DMS79 treated with DMSO at 0.1 percent for 48 hours (cell line): ENCODE measurements at places on chromosomes 2 and 18.
A peak's percentile ranks its signal among the peaks of the same experiment; 100 is the strongest.

DNA sequence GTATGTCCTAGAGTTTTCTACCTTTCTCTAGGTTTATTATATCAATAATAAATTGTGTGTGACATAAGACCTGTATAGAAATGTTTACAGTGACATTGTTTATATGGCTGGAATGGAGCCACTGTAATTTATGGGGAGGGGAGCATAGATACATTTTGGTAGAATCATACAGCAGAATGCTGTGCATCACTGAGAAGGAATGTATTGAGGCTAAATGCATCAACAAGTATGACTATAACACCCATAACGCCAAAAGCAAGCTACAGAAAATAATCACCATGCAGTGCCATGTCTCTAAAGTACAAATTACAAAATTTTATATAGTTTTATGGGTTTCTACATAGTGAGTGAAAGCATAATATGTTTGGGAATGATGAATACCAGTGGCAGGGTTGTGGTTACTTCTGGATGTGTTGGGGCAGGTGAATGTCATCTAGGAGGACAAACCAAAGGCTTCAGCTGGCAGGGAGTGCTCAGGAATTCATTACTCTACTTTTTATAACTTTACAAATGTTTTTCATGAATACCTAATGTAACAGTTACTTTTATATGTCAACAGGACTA is 226.0 kb upstream of the NETO1 start:
- no peak for DNase-seq

- DNase-seq, result no peak
Measured at GRCh38 chr2:19228715-19229114, 129.7 kb downstream of the OSR1 start.

GRCh38 chr2:233996461-233996860 is 54.0 kb upstream of the SPP2 start:
- no peak for DNase-seq

DNA sequence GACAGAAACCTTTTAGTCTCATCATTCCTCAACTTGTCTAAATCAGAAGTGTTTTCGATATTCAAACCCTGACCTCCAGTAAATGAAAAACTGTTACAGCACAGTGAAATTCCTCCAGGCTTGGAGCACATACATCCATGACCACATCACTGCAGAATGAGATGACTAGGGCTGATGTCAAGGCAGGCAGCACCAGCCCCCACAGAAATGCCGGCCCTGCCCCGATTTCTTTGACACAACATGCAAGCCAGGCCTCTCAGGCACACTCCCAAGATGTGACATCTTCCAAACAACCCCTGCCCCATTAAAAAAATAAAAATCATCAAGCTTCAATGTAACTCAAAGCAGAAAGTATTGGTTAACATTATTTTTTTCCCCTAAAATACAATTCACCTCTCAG is 103.3 kb downstream of the CTAGE1 start:
- no peak for DNase-seq

DNA sequence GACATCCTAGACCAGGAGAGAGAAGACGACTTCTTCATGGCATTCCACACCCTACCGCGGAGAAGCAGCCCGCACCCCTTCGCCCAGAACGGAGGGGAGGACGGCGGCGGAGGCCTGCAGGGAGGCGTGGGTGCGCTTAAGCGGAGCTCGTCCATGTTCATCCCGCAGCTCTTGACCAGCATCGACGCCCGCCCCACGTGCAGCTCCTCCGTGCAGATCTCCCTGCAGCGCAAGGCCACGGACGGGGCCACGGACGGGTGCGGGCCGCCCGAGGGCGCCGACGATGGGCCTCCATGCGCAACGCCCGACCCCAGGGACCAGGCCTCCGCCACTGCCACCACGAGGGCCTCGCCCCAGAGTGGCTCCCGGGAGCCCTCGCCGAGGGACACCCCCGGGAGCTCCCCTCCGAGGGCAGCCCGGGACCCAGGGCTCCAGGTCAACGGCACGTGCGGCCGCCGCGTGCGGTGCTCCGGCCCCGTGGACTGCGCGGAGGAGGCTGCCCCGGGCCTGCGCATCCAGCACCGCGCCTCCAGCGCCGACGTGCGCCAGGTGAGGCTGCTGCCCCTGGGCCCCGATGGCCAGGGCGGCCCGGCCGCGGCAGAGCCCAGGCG is 211.8 kb downstream of the NEDD4L start:
- DNase-seq, result no peak

- no peak for DNase-seq
Measured at GRCh38 chr18:3599195-3599594, 149.2 kb downstream of the TGIF1 start.

DNA sequence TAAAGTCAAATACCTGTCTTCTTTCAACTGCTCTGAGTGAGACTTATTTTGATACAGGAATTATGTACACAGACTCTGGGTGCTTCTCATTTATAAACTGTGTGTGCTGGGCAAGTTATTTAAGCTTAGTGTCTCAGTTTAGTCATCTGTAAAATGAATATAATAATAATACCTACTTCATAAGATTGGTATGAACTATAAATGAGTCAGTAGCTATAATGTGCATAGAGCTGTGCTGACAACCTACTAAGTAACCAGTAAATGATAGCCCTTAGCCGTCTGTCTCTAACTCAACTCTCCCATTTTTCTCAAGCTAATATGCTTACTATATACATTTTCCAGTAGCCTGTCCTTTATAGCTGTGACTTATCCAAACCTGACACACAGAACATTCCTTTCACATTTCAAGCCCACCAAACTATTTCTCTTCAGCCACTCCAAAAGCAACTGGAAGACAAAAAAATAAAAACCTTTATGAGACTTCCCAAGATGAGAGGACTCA is 319.8 kb downstream of the ETAA1 start:
- no peak for DNase-seq

- DNase-seq, result no peak
Measured at GRCh38 chr2:208464205-208464604, 57.6 kb downstream of the PTH2R start.

- no peak for DNase-seq
Measured at GRCh38 chr2:2881499-2881898, 496.1 kb downstream of the EIPR1 start.

DNA sequence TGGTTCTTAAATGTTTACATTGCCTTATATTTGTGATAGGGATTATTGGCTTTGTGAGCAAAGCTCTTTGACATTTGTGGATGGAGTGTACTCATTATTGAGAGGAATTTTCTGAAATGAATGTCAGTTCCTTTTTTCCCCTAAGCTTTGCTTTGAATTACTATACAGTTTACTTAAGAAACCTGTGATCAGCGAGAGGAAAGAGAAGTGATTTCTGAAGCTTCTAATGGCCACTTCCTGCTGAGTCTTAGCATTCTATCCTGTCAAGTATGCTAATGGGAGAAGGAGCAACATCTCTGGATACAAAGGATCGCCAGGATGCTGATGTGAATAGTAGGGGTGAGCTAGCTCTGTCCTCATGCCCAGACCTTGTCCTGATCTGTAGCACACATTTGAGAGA is 47.8 kb upstream of the MGAT5 start:
- DNase-seq, result no peak

GRCh38 chr2:23445450-23445868 is 60.5 kb downstream of the KLHL29 start:
- no peak for DNase-seq

GRCh38 chr18:61133783-61134182 is 199.4 kb upstream of the CDH20 start:
- DNase-seq, result no peak

- DNase-seq, result no peak
Measured at GRCh38 chr2:46097714-46098480, 199.3 kb upstream of the EPAS1 start.

DNA sequence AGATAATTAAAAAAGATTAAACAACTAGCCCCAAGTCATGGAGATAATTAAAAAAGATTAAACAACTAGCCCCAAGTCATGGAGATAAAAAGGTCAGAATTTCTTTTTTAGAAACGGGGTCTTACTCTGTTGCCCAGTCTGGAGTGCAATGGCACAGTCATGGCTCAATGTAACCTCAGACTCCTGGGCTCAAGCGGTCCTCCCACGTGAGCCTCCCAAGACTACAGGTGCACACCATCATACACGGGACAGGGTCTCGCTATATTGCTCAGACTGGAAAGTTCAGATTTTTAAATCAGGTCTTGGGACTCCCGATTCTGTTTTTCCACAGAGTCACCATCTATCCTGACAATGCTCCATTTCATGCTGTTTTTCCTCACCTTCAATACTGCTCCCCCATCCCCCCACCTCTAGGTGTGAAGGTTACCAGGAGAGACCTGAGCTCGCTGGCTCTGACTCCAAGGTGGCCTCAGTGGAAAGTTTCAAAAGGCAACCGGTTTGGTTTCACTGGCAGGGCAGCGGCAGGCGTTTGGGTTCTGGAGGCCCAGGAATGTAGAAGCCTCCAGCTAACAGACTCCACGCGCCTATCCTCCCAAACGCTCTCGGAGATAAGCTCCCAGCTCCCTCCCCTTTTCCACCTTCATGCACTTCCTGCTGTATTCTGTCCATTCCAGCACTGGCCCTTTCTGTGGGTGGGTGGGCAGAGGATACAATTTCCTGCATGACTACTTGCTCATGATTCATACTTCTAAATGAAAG is 2.9 kb upstream of the SEMA4C start:
- DNase-seq, result no peak

GRCh38 chr2:236677368-236677767 is 107.7 kb downstream of the ACKR3 start:
- DNase-seq, result no peak

DNA sequence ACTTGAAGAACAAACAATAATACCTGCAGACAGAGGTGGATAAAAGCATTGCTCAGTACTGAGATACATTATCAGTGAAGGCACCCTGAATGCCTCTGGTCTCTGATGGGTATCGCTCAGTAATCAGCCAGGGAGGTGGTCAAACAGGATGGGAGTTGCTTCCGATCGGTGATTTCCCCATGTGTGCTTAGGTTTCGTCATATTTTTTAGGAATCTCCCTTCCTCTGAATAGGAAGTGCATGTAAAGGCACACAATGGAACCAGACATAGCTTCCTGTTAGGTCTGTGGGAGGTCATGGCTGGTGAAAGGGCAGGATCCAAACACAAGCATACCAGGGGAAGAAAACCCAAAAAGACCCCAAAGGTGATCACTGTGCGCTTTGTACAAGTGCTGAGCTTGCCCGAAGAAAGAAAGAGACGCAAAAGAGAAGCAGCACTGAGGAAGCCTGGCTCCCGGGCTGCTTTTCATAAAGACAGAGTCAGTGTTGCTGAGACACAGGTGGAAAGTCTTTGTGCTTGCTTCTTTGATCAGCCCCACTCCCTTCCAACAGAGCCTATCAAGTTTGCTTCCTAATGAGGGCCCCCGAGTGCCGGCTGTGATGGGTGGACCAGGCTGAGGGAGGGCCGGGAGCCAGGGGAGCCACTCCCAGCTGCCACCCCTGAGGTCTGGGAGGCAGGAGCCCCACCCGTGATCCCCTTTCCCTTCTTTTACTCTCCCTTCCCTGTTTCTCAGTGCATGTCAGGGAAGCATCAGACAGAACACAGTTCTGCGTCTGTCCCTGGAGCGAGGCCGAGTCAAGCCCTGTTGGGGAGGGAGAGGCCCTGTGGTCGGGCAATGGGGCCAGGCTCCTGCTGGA is 138.2 kb downstream of the SH3RF3 start:
- DNase-seq, result no peak

- no peak for DNase-seq
Measured at GRCh38 chr2:170248574-170249393, 70.8 kb downstream of the MYO3B start.

DNA sequence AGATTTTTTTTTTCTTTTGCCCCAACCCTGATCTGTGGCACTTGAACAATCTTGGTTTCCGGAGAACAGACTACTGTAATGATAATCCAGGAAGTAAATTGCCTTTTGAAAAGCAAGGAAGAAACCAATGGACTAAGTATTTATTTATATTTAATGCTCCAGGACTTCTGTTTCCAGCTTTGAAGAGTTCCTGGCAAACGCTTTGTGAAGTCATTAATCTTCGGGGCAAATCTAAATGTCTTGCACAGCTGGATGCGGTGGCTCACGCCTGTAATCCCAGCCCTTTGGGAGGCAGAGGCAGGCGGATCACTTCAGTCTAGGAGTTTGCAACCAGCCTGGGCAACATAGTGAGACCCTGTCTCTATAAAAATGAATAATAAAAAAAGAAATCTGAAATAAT is 135.1 kb upstream of the GATA6 start:
- no peak for DNase-seq

DNA sequence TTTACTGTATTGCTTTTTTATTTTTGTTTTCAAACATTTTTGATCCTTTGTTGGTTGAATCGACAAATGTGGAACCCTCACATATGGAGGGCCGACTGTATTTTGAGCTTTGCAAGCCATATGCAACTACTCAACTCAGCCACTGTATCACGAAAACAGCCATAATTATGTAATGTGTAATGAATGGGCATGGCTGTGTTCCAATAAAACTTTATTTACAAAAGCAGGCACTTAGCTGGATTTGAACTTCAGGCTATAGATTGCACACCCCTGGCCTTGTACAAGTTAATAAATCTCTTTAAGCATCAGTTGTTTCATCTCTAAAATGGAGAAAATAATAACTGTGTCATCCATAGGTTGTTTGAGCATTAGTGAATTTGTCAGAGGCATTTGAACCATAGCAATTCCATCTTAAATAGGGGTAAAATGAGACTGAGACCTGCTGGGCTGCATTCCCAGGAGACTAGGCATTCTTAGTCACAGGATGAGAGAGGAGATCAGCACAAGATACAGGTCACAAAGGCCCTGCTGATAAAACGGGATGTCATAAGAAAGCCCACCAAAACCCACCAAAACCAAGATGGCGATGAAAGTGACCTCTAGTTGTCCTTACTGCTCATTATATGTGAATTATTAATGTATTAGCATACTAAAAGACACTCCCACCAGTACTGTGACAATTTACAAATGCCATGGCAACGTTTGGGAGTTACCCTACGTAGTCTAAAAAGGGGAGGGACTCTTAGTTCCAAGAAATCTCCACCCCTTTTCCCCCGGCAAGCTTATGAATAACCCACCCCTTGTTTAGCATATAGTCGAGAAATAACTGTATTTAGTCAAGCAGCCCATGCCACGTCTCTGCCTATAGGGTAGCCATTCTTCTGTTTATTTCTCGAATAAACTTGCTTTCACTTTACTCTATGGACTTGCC is 13.7 kb upstream of the LTBP1 start:
- no peak for DNase-seq

- DNase-seq, result peak; percentile 33
Measured at GRCh38 chr18:45024357-45025088, 343.8 kb downstream of the SETBP1 start.

DNA sequence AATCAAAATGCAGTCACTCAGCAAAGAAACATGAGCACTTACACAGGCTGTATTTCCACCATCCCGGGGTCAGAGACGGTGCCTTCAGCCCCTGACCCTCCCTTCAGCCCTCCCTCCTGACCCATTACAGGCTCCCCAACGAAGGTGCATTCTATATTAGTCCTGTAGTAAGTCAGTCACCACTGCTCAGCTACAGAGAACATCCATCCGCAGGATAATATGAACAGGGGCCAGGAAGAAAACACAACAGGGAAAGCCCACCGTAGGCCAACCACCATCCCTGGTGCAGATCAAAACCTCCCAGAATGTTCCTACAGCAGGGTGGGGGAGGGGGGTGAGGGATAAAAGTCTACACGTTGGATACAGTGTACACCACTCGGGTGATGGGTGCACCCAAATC is 15.1 kb downstream of the PXDN start:
- no peak for DNase-seq
